ENCODE measurements at places on chromosomes 1 and 21.

- no peak overlapping the region for H3K4me3 ChIP-seq
- no peaks in the 10 kb centered on the region for H3K27me3 ChIP-seq
- H3K27ac ChIP-seq = peak overlapping the region; percentile 63
- H3K4me1 ChIP-seq = peaks cover 59% of the 10 kb centered on the region
- peak; percentile 90 for DNase-seq
Observed at GRCh38 chr1:174964261-174964971, 35.3 kb upstream of the CACYBP start.

DNA sequence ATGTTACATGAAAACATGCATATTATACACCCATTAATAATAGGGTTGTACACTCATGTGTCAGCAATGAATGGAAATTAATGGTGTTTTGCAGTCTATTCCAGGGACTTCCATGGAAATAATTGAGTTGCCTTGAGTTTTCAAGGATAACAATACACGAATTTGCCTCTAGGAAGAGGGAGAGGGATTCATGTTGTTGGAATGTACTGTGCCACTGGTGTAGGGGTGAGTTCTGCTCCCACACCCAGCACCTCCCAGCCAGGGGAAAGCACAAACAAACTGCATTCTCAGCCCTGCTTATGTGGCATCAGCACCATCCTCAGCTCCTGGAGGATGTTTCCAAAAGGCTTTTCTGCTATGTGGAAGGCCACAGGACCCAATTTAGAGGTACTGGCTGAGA, 57.8 kb downstream of the BCAR3 start:
- no peak for DNase-seq
- H3K27me3 ChIP-seq = no peaks in the 10 kb centered on the region
- no peaks in the 10 kb centered on the region for H3K36me3 ChIP-seq
- H3K4me3 ChIP-seq = no peak overlapping the region
- H3K4me1 ChIP-seq = no peaks in the 10 kb centered on the region

- H3K27me3 ChIP-seq = no peaks in the 10 kb centered on the region
- peak; percentile 58 for DNase-seq
- H3K27ac ChIP-seq = no peak overlapping the region
- H3K4me3 ChIP-seq = no peak overlapping the region
- H3K36me3 ChIP-seq = no peaks in the 10 kb centered on the region
- peaks cover 5% of the 10 kb centered on the region for H3K4me1 ChIP-seq
Observed at GRCh38 chr1:176211396-176212165, 4.5 kb upstream of the COP1 start.

GRCh38 chr1:40868051-40868723, 6.0 kb upstream of the CITED4 start:
- no peaks in the 10 kb centered on the region for H3K27me3 ChIP-seq
- peak overlapping the region; percentile 28 for H3K27ac ChIP-seq
- H3K36me3 ChIP-seq = no peaks in the 10 kb centered on the region
- DNase-seq = no peak
- no peaks in the 10 kb centered on the region for H3K4me1 ChIP-seq
- no peak overlapping the region for H3K4me3 ChIP-seq

GRCh38 chr1:145985502-145986439, 10.6 kb downstream of the TXNIP start:
- H3K27me3 ChIP-seq = no peaks in the 10 kb centered on the region
- H3K4me3 ChIP-seq = peak overlapping the region; percentile 49
- no peaks in the 10 kb centered on the region for H3K36me3 ChIP-seq
- peak overlapping the region; percentile 52 for H3K27ac ChIP-seq
- DNase-seq = no peak

Data from common myeloid progenitor, CD34-positive (primary cell).